ENCODE measurements at places on chromosomes 1 and 21.

GRCh38 chr1:207873055-207873890, 37.7 kb downstream of the CD34 start:
- peak; percentile 82 for DNase-seq

DNA sequence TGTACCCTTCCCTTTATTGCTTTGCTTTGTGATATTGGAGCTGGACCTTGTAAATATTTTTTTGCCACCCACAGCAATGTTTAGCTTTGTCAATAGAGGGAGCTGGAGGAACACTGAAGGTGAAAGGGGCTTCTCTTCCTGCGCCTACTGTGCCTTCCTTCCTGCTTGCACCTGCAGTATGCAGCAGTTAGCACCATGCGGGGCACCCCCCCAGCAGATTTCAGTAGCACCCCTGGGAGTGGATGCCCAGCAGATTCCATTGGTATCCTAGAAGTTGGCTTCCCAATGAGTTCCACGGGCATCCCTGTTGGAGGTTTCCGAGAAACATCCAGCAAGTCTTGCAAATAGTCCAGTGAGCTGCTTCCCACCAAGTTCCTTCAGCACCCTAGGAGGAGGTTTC, 25.6 kb downstream of the S100A10 start:
- peak; percentile 65 for DNase-seq

- peak; percentile 71 for DNase-seq
These were observed 43.1 kb downstream of the FOXO6 start for GRCh38 chr1:41404308-41404761.

- DNase-seq: no peak
These were observed 76.3 kb downstream of the ZSCAN20 start for GRCh38 chr1:33548721-33549120.

DNA sequence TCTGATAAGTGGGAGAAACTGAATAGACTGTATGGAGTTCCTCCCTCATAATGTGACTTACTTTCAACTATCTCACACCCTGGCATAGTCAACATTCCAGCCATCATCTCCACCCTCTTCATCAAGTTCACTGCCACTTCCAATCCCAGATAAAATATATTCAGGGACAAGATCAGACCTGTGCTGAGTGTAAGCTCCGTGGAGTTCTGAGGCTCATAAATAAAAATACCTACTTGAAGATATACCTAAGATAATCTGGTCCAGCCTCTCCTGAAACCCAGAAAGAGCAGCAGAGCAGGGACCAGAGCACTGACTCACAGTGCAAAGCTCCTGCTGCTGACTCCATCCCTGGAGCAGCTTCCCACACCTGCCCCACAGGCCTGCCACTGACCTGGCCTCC, 1.7 kb upstream of the LCE7A start:
- no peak for DNase-seq

GRCh38 chr1:153805886-153806719, 30.9 kb downstream of the SLC27A3 start:
- no peak for DNase-seq
